GM23248 (cell line): ENCODE measurements at places on chromosomes 5 and 9. TPM values are rescaled to one million over a fixed set of nuclear protein-coding genes. Genes with fewer than 3 reads are reported as not detected.

Gene SPAG8
- total RNA-seq = 0.76 and 0.97 TPM in 2 replicates

Gene HMCN2
- total RNA-seq = not detected in 2 replicates

Gene MZB1
- not detected in 2 replicates for total RNA-seq

Gene SLC36A2
- total RNA-seq = not detected in 2 replicates

Gene IFNA21
- total RNA-seq = not detected in 2 replicates

Gene PCDHGC4
- total RNA-seq = 0.38 and 0.54 TPM in 2 replicates
